Omental fat pad (tissue), 4 donors: ENCODE measurements at places on chromosomes 3 and 15. TPM values are rescaled to one million over a fixed set of nuclear protein-coding genes. Genes with fewer than 3 reads are reported as not detected.

DNA sequence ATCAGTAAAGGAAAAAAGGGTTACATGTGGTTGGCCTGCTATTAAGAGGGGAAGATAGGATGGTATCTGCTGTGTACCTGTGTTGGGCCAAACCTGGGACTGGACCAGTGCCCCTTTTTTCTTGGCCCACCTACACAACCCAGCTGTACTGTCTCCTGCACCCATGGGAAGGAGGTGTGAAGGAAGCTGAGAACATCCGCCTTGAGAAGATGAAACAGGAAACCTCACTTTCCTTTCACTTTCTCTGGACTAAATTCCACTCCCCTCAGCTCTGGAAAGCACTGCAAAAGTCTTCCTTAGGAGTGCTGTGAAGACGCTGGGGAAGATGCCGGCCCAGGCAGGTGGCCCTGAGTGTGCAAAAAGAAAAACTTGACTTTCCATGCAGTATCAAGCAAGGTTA, 37.6 kb downstream of the LRRN1 start:
- DNase-seq = no peak

The PLAAT1 gene
- not detected for total RNA-seq

DNA sequence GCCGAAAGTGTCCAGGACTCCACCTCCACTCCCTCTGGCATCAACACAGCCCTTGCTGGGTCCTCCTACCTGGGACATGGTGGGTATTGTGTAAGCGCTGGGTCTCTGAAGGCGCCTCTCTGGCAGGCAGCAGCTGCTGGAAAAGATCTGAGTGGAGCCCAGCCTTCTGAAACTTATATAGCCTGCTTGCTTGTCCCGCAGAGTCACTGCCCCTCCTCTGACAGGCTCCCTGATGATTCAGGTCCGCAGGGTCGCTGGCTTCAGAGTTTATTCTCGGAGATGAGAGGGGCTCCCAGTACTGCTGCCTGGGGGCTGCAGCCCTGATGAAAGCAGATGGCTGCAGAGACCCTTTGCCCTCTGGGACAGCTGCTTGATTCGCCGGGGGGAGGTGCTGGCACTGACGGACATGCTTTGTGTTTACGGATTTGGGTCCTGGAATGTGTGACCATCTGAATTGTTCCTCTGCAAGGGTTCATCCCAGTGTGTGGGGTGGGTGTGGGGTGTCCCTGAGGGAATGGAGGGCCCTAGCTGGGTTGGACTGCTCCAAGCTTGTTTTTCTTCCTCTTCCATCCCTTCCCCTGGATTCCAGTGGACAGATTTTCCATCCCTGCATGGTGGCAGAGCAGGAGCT, at the start of gene MUSTN1:
Gene MUSTN1 (minus strand): TSS at position 149 of the 631 bp plus-strand sequence. CDS start 71 bp downstream, at position 78.
- DNase-seq = no peak

The MST1R gene
- 5.9 TPM for total RNA-seq

- no peak for DNase-seq
Measured at GRCh38 chr3:43499256-43499655, 122.6 kb downstream of the ANO10 start.

GRCh38 chr15:62211348-62211747, 46.3 kb upstream of the C2CD4B start:
- no peak for DNase-seq

DNA sequence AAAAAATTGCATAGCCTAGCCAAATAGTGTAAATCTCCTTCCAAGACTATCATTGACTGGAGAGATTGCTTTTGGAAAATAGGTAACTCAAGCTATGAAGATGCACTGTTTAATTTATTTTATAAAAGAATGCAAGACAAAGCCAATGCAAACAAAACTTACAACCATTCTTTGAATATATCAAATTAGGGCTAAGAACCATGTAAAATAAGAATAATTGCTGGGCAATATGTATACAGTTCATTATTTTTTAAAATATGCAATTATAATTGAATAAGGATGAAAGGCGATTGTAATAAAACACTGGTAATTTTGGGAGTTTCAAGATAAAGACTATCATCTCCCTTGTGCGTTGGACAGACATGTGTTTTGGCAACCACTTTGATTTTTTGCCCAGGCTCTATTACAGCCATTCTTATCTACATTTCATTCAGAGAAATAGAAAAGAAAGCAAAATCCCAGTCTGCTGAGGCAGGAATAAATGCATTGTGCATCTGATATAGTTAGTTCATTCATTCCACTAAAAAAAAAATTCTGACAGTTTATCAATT, 242.3 kb upstream of the ROBO1 start:
- no peak for DNase-seq

GRCh38 chr3:19891740-19892139, 42.3 kb downstream of the EFHB start:
- DNase-seq = no peak

The EFHB gene
- total RNA-seq = 1.6 TPM

DNA sequence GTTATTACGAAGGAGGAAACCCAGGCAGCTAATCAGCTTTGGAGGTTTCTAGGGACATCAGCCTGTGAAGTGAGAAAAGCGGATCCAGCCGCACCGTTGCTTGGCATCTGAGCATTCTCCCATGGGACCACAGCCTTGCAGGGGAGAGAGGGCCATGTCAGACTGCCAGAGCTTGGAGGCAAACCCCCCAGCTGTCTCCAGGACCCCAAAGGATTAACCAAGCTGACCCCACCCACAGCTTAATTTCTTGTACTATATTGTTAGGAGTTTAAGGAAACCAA, 5.1 kb downstream of the IGDCC3 start:
- DNase-seq = no peak

The FAH gene
- total RNA-seq = 97.4 TPM

The ATG3 gene
- 80.5 TPM for total RNA-seq

The RPP14 gene
- total RNA-seq = 8.1 TPM

DNA sequence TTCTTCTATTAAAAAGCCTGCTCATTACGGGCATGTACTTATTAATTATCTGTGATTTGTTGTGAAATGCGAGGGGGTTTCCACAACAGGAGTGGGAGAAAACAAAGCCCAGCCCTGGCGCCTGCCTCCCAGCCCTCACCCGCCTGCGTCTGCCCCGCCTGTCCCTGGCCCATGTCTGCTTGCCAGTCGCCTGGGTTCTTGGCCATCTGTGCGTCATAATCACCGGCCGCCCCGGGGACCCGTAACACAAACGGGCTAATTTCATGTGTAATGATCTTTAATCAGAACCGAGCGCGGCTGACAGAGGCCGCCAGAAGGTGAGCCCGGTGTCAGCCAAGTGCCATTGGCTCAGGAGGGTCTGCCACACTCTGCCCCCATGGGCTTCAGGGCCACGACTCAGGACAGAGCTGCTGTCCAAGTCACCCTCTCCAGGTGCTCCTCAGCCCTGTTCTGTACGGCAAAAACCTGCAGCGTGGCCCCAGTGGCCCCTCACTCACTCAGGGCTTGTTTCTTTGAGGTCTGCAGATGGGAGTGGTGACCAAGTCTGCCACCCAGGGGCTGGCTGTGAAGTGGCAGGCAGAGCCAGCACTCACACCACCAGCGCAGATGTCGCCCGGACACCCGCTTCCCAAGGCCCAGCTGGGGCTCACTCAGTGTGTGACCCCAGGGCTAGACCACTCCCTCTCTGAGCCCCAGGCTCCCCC, 28.8 kb upstream of the TMEM115 start:
- no peak for DNase-seq

GRCh38 chr15:74535388-74536084, 5.5 kb upstream of the ARID3B start:
- DNase-seq = no peak

The IRAK2 gene
- total RNA-seq = 23.8 TPM

DNA sequence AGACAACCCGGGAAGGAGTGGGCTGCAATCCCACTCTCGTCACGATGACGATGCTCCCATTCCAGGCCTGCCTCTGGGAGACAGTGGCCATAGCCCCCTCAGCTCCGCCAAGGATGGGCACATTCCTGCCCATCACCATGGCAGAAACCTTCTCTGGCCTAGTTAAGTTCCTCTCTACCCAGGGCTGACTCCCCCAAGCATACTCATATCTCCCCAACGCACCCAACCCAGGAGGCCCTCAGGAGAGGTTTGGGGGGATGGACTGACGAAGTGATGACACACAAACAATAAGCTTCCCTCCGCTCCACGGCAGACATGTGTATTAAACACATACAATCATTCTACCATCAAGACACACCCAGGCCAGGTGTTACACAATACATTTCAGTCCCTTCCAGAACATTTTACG, 60.1 kb downstream of the VGLL4 start:
- DNase-seq = no peak

The SUCNR1 gene
- 2.8 TPM for total RNA-seq

GRCh38 chr15:84823282-84823878, 6.2 kb downstream of the ALPK3 start:
- DNase-seq = no peak

GRCh38 chr3:165259541-165260193, 63.5 kb upstream of the SLITRK3 start:
- no peak for DNase-seq

The ESYT3 gene
- 0.75 TPM for total RNA-seq

DNA sequence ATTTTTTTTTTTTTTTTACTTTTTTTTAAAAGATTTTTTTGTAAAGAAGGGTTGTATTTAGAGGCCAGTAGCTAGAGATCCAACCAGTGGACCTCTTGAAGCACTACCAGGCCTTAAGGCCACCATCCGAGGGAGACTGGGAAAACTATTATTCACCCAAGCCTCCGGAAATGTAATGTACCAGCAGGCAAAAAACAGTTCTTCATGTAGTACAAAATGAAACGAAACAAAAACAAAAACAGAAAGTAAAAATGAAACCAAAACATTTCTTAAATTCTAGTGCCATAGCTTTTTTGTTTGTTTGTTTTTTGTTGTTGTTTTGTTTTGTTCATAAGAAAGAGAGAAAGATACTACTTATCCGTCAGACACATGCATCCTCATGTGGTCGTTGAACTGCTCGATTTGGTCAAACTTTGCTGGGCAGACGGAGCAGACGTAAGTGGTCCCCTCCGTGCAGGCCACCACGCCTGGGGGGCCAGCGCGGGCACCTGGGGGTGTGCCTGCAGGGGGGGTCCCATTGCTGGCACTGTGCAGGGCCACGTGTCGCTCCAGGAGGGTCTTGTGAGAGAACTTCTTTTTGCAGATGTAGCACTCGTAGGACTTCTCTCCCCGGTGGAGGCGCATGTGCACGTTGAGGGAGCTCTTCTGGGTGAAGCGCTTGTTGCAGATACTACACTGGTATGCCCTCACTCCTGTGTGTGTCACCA, 45.0 kb downstream of the TIGIT start:
- no peak for DNase-seq

The CFAP91 gene
- 2.3 TPM for total RNA-seq

GRCh38 chr3:127734754-127735473, 62.2 kb downstream of the ABTB1 start:
- no peak for DNase-seq

DNA sequence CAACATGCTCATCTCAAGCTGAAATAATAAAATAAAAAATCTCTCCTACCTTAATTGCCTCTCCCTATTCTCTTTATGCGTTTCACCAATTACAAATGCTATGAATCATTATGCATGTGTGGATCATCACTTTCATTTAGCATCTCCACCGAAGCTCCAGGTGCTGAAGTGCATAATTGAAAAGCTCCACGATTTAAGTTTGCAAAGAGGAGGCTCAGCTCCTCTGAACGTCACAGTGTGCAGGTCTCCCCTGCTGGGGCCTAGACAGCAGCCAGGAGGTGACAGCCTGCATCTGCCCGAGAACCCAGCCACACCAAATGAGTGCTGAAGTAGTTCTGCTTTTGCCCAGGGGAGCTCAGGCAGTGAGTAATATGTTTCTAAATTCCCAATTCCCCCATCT, 60.5 kb upstream of the GLCE start:
- no peak for DNase-seq

DNA sequence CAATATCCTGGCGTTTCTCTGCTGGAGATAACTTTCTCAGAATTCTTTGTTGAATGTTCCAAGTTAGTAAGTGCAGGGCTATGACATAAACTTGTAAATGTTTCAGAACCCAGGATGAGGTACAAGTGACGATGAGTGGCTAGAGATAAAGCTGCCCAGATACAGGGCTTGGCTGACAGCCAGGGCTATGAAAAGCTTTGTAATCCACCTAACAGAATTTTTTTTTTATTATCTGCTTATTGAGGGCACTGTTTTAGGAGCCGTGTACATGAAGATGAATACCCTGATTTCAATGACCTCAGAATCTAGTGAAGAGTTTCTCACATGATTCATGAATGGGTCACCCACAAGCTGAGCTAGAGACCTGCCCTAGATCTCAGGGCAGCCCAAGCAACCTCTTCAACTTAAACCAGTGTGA, 431.4 kb downstream of the DIPK2A start:
- no peak for DNase-seq

GRCh38 chr15:82647835-82648256, 683 bp upstream of the CPEB1 start:
- DNase-seq = no peak

DNA sequence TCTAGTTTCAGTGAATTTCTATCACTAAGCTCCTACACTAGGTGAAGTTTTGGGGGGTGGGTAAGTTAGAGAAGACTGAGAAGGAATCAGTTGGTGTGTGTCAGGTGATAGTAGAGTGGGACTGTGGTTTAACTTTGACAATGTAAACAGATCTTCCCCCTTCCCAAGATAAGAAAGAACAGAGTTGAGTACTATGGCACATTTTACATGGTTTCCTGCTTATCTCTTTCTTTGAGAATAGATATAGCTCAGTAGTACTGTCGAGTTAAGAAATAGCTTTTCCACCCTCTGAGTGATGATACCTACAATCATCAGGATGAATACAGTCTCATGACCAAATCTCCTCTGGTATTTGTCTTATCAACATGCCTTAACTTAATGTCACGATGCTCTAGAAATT, 42.8 kb downstream of the GAP43 start:
- no peak for DNase-seq

- no peak for DNase-seq
Measured at GRCh38 chr3:172142051-172142863, 102.9 kb downstream of the FNDC3B start.

The CAND2 gene
- 4.4 TPM for total RNA-seq

The ITIH1 gene
- not detected for total RNA-seq

The RPL39L gene
- 5.8 TPM for total RNA-seq

DNA sequence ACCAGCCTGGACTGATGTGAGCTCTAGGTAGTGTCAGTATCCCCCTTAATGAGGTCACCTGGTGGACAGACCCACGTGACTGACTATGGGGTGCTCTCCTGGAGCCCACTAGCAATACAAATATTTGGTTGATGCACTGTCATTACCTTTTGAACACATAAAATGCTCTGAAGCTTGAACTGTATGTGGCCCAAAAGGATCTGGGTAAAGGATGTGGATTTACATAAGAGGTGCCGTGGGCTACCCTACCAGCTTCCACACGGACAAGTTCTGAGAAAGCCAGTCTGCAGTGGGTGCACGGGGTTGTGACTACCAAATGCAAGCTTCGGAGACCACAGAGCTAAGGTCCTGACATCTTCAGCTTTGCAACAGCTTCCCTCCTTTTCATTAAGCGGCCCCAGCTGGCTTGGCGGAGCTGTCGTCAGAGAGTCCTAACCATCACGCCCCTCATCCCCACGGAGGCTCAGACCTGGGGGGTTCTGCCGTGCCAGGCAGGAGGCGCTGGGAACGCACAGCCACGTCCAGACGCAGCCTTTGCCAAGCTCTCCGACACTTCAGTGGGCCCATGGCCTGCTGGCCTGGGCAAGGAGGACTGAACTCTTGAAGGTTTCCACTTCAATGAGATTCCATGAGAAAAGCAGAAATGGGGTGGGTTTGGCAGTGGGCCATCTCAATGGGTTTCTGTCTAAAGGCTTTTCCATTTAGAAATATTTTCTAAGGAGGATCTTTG, 228.3 kb downstream of the ADAMTS17 start:
- no peak for DNase-seq

The NAA80 gene
- total RNA-seq = 3.4 TPM
